ENCODE measurements at places on chromosomes 12 and 14.

GRCh38 chr12:24820872-24821271, 128.0 kb downstream of the BCAT1 start:
- no peak for DNase-seq

GRCh38 chr12:128914908-128915563, 61.8 kb downstream of the GLT1D1 start:
- DNase-seq, result no peak

- DNase-seq, result no peak
Observed at GRCh38 chr12:53585448-53586125, 40.6 kb downstream of the ATF7 start.

DNA sequence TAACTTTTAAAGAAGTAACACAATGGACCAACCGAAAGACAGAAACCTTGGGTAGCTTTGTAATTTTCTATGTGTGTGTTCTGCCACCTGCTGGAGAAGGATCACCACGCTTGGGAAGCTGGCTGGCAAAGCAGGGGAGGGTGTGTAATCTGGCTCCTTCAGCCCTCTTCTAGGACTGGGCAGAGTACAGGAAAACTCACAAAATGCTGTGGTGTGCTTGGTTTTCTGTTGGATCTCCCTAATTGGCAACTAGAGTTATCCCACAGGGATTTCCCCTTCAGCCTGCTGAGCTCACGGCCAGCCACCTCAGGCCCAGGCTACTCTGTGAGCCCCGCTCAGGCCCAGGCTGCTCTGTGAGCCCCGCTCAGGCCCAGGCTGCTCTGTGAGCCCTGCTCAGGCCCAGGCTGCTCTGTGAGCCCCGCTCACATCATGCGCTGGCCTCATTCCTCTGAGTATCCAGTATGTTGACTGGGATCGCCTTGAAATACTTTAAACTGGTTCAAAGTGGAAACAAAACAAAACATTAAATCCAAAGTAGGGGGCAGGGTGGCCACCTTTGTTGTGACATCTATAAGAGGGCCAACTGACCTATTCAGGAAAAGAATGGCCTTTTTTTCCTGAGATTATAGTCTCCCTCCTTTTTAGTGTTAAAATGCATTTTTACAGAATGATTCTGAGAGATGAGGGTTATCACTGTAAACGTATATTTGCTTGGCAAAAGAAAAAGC, 52.0 kb upstream of the RNU6-8 start:
- peak; percentile 47 for DNase-seq

Measured in NCI-H1417 (cell line).